ENCODE measurements at places on chromosomes 4 and X. TPM values are rescaled to one million over a fixed set of nuclear protein-coding genes. Genes with fewer than 3 reads are reported as not detected.

CSAG2 gene
- total RNA-seq: not detected

DNA sequence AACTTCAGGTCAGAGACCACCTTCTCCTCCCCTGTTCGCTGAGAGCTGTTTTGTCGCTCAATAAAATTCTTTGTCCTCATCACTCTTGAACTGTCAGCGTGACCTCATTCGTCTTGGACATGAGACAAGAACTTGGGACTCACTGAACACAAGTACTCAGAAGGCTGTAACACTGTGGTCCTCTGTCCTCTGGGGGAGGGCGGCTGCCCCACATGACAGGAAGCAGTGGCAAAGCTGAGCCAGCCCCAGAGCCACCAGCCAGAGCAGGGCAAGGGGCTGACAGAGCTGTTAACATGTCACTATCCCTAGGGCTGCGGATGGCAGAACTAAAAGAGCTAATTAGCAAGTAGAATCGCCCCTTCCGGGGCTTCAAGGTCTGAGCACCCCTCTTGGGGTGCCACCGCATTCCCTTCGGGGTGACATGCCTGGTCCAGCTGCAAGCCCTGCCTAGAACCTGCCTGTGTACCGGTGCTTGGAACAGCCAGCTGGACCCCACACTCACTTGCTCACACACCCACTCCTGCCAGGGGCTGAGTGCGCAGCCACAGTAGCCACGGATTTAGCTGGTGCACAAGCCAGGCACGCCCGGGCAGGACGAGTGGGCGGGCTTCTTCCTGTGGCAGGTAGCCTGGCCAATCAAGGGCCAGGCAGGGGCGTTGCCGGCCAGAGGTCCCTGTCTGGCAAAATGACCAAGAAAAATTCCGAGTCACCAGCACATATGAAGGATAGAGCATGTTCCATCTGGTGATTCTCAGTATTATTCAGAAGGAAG, 648.6 kb upstream of the AGA start:
- no peak for DNase-seq

DNA sequence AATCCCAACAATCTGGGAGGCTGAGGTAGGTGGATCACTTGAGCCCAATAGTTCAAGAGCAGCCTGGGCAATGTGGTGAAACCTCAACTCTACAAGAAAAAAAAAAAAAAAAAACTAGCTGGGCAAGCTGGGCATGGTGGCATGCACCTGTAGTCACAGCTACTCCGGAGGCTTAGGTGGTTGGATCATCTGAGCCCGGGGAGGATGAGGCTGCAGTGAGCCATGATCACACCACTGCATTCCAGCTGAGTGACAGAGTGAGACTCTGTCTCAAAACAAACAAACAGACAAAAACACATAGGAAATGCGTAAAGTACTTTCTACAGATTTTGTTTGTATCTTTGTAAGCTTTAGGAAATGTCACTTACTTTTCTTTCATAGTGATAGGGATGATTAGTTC, 307.2 kb upstream of the NR3C2 start:
- DNase-seq: no peak

UGT2A1 gene
- not detected for total RNA-seq

- DNase-seq: no peak
These were observed 1248.1 kb downstream of the RAPGEF2 start for GRCh38 chr4:160350944-160351343.

- DNase-seq: no peak
These were observed 40.2 kb upstream of the PPP2R3B start for GRCh38 chrX:426881-427280.

GRCh38 chr4:153137677-153138630, 66.3 kb upstream of the TRIM2 start:
- no peak for DNase-seq

DNA sequence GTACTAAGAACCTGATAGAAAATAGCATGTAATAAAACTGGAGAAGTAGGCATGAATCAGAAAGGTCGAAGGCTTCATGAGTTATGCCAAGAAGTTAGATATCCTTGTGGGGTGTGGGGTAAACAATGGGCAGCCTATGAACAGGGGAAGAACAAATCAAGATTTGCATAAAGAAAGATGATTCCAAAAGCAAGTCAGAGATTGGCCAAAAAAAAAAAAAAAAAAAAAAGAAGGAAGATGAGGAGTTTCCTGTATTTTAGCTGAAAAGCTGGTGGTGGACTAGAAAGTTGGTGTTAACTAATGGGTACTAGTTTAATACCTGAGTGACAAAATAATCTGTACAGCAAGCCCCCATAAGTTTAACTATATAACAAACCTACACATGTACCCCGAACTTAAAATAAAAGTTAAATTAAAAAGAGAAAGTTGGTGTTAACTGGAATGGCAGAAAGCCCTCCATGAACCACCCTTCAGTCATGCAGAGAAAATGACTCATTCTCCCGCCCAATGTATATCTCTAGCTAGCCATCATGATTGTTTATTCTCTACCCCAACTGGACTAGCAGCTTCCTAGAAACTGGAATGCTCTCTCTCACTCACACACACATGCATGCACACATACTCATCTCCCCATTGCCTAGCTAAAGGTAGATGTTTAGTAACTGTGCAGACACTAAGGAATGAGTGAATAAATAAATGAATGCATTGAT, 41.7 kb downstream of the ATP11C start:
- DNase-seq: no peak

DNA sequence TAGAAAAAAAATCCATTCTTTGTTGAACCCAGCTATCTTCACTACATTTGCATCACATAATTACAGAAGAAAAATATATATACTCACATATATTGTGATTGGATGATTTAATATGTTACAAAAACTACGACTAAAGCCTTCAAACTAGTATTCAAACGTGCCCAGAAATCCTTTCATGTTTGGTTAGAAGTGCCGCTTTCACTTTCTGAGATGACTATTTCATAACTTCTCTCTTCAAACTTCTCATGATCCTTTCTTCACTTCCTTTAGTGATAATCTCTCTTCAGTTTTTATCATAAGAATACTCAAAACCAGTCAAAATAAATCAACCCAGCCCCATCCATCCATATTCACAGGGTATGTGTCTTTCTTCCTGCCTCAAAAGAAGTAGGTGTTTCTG, 50.8 kb upstream of the NAF1 start:
- no peak for DNase-seq

DNA sequence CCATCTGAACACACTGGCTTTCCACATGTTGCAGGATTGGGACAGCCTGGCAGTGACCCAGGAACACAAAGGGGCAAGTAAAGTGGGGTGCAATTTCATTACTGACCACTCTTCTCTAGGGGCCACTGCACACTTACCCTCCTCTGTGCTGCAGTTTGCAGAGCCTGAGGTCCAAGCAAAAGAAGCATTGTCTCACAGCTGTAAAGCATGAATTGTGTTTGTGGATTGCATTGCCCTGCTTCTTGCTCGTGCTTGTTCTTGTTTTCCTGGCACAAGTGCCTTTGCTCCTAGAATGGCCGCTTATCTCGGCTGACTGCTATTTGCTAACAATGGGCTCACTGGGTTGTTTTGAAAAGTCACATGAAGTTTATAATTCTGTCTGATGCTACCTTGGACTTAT, 209.1 kb upstream of the JADE1 start:
- DNase-seq: no peak

SSX4 gene
- not detected for total RNA-seq

Measured in breast epithelium (tissue), 4 donors.